ENCODE measurements at places on chromosomes 6 and 20.

- DNase-seq, result no peak
Measured at GRCh38 chr20:61306937-61307475, 54.9 kb downstream of the CDH4 start.

- no peak for DNase-seq
Measured at GRCh38 chr6:138988469-138988834, 399 bp upstream of the REPS1 start.

DNA sequence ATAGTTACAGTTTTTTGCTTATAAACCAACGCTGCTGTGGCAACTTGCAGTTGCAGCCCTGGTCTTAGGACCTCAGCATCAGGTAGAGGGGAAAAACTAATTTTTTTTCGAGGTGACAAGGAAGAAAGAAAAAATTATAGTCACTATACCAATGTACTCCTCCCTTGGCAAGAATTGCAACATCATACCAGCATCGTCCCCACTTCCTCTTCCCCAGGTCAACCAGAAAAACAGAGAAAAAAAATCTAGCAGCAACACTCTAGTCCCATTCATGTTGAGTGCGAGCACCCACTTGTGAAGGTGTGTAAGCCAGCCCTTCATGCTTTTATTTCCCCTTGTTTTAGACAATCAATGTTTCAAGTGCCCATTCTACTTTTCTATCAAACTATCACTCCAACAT, 13.1 kb upstream of the DCBLD1 start:
- no peak for DNase-seq

DNA sequence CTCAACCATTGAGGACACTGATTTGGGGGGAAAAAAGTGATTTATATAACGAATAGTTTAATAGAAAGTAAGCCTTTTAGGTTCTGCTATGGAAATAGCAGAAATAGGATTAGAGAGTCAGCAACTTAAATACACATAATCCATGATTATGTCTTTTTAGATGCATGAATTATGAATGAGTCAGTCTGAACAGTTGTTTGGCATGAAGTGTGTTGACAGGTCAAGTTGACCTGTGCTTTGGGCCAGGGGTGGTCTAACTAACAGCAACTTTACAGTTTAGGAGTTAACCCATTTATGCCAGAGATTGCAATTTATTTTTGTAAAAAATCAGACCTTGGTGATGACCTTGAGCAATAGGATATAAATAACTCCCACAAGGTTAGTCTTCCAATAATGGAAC, 191.3 kb downstream of the MTFR2 start:
- DNase-seq, result no peak

GRCh38 chr6:156497618-156498017, 279.6 kb upstream of the ARID1B start:
- DNase-seq, result no peak

- DNase-seq, result peak; percentile 85
Measured at GRCh38 chr6:26296857-26297648, 67.9 kb upstream of the BTN3A2 start.

- no peak for DNase-seq
Measured at GRCh38 chr6:56746767-56747504, 104.2 kb upstream of the DST start.

- DNase-seq, result no peak
Measured at GRCh38 chr6:37800703-37801604, 18.6 kb upstream of the ZFAND3 start.

- DNase-seq, result peak; percentile 95
Measured at GRCh38 chr6:3211681-3212080, 15.8 kb downstream of the TUBB2B start.

DNA sequence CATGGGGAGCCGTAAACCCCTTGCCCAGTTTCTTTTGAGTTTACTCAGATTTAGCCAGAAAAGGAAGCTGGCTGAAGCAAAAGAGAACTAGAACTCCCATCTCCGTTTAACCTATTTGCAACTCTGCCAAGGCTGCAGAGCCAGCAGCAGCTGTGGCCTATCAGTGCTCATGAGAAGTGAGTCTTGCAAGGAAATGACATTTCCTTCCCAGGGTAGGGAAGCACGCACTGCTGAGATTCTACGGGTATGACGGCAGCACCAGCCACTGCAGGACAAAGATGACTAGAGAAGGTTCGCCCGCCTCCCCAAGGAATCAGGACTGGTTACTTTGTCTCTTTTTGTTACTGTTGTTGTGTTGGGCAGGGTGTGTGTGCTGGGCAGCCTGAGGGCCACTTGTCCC, 47.6 kb downstream of the PPP1R3G start:
- DNase-seq, result no peak

GRCh38 chr6:148979014-148979901, 232.4 kb downstream of the UST start:
- no peak for DNase-seq

DNA sequence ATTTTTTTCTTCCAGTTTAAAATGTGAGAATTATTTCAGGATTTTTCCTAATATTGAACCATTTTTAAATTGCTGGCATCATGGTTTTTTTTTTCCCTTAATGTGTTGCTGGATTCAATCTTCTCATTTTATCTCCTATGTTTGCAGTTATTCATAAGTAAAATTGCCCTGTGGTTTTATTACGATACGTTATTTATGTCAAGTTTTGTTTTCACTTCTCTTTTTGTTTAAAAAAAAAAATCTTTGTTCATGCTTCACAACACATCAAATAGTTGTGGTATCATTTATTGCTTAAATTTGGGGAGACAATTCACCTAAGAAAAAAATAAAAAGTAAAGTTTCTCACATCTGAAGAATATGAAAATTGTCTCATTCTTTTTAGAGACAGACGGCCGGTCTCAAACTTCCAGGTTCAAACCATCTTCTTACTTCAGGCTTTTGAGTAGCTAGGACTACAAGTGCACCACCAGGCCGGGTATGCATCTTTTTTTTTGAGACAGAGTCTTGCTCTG, 239.3 kb upstream of the ID4 start:
- DNase-seq, result no peak

DNA sequence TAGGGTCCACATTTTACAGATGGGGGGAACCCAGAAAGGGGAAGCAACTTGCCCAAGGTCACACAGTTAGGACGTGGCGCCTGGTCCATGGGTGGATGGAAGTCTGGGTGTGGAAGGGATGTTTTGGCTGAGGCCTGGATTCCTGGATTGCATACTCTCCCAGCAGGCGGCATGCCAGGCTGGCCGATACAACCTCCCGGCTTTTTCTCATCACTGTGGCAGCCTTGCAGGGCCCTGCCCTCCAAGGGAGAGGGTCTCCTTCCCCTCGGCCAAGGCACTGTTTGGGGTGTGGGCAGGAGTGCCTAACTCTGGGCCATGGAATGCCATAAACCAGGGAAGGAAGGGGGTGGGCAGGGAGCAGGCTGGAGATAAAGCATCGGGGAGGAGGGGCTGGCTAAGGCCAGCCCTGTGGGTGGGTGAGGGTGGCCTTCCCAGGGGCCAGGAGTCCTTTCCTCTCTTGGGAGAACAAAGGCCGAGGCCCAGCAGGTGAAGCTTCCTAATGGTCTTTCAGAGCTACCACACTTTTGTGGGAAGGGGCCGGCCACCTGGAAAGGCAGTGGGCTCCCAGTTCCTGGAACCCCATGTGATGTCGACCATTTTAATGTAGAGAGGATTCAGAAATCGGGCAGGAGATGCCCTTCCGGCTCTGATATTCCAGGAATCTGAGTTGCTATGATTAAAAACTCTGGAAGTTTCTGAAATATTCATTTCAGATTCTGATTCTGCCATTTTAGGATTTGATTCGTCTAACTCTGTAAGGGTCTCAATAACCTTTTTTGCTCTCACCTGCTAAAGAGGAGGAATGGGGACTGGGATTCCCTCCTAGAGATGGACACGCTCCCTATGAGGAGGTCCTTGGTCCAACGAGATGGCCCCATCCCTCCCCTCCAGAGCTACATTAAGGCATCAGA, 4.2 kb downstream of the FOXS1 start:
- peak; percentile 33 for DNase-seq

- DNase-seq, result peak; percentile 51
Measured at GRCh38 chr6:85416049-85416448, 33.8 kb upstream of the NT5E start.

- DNase-seq, result no peak
Measured at GRCh38 chr6:2706558-2706957, 44.2 kb downstream of the MYLK4 start.

- peak; percentile 77 for DNase-seq
Measured at GRCh38 chr6:14288910-14289309, 171.3 kb downstream of the CD83 start.

- DNase-seq, result no peak
Measured at GRCh38 chr20:63696628-63697356, at the start of gene TNFRSF6B. TSS of gene TNFRSF6B (plus strand) at chr20:63696652. CDS start at chr20:63696768, 116 bp downstream.

- DNase-seq, result no peak
Measured at GRCh38 chr20:50565383-50565782, 55.2 kb downstream of the PTPN1 start.

DNA sequence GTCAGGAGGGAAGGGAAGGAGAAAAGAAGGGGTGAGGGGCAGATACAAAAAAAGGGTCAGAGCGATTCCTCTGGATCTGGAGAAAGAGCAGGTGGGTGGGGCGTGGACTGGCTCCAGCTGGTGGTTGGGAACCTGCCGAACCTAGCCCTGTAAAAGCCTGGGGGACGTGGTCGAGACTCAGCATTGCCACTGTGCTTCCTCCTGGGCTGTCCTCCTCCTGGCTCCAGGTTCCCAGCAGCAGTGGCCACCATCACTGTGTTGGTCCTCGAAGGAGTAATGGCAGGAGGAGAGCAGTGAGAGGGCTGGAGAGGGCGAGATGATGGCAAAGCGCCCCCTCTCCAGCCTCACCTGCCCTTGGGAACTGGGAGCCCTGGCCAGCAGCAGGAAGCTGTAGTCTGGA, 3.5 kb upstream of the RAET1L start:
- DNase-seq, result no peak

GRCh38 chr6:42431356-42431755, 20.4 kb downstream of the TRERF1 start:
- no peak for DNase-seq

GRCh38 chr20:17473659-17474058, 57.5 kb downstream of the BFSP1 start:
- no peak for DNase-seq

DNA sequence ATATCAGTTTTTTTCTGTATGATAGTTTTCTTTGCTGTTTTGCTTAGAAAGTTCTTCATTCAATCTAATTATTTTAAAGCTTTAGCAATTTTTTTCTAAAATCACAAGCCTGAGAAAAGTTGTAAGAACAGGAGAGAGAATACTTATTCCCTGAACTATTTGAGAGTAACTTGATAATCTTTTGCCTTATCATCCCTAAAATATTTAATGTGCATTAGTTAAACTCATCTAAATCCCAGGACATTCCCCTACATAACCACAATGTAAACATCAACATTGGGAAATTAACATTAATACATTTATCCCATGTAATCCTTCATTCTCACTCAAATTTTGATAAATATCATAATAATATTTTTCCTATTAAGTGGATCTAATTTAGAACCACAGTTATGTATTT, 241.8 kb downstream of the CD109 start:
- DNase-seq, result no peak

DNA sequence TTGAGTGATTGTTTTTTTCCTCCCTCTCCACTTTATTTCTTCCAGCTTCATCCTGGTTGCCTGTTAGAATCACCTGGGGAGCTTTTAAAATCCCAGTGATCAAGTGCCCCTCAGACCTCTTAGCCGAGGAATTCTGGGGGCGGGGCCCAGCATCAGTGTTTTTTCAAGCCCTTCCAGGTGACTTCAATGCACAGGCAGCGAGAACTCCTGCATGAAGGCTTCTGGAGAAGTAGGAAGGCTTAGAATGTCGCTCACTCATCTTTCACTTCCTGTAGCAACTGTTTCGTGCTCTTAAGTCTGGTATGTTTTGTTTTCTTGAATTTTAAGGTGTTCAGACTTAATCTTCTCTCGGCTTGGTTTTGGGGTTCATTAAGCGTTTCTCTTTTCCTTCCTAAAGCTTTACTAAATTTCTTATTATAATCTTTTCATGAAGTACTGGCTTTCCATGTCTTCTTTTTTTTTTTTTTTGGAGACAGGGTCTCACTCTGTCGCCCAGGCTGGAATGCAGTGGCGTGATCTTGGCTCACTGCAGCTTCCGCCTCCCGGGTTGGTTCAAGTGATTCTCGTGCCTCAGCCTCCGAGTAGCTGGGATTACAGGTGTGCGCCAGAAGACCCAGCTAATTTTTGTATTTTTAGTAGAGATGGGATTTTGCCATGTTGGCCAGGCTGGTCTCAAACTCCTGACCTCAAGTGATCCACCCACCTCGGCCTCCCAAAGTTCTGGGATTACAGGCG, 30.9 kb upstream of the TULP1 start:
- DNase-seq, result no peak

DNA sequence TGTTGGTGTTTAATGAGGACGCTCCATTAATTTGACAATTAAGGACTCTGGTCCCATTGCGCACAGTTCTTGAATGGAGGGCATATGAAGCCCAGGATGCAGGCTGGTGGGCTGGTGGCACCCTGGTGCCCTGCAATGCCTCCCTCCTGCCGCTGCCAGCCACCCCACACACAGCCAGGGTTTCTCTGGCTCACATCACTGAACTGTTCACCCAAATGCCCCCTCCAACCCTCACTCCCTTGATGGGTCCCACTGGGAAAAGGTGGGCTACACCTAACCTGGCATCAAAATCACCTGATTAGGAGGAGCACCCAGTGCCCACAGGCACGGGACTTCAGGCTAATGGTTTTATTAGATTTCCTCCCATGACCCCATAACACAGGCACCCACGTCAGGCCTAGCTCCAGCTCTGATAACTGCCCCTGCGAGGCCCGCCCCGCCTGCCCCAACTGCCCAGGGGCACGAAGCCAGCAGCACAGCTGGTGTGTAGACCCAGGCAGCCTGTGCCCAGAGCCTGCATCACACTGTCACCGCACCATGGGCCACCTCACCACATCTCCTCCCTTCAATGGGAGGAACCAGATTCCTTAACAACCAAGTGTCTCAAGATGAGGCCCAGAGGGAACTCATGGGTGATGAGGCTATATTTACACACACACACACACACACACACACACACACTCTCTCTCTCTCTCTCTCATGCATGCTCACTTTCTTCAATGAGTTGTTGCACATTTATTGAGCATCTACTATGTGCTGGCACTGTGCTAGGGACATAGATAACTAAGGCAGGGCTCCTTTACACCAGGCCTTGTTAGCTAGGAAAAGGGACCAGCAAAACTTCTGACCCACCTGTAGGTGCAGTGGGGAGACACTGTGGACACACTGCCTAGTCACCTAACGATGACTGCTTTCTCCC, 107.3 kb downstream of the NOL4L start:
- no peak for DNase-seq

- DNase-seq, result no peak
Measured at GRCh38 chr6:116332096-116332495, 38.7 kb upstream of the DSE start.

- DNase-seq, result no peak
Measured at GRCh38 chr20:20472684-20473274, 104.9 kb downstream of the INSM1 start.
